CD4-positive, alpha-beta memory T cell (primary cell): ENCODE measurements at places on chromosomes 2 and 18. TPM values are rescaled to one million over a fixed set of nuclear protein-coding genes. Genes with fewer than 3 reads are reported as not detected.

The CD207 gene
- total RNA-seq: not detected

The FAM228A gene
- 0.81 TPM for total RNA-seq

The CCDC74B gene
- total RNA-seq: 0.30 TPM

The LRP1B gene
- not detected for total RNA-seq

The RMND5A gene
- total RNA-seq: 37.4 TPM

The PTGR3 gene
- total RNA-seq: 56.7 TPM

The LINC00305 gene
- not detected for total RNA-seq

The SRBD1 gene
- 22.4 TPM for total RNA-seq

The GAREM2 gene
- 3.6 TPM for total RNA-seq

The KCNG2 gene
- total RNA-seq: not detected

The RAD51AP2 gene
- total RNA-seq: not detected

The IL1RL1 gene
- total RNA-seq: 0.26 TPM

The GPN1 gene
- 32.8 TPM for total RNA-seq

The IGFBP5 gene
- not detected for total RNA-seq

The ALPP gene
- total RNA-seq: not detected

The RUFY4 gene
- total RNA-seq: 0.30 TPM

The REG1B gene
- total RNA-seq: not detected

The GAL3ST2 gene
- total RNA-seq: not detected

The CCDC85A gene
- not detected for total RNA-seq

The FAP gene
- total RNA-seq: not detected

The WDSUB1 gene
- 6.1 TPM for total RNA-seq

The ATP6V1B1 gene
- not detected for total RNA-seq

The AKAIN1 gene
- not detected for total RNA-seq

The MALL gene
- not detected for total RNA-seq

The CDH19 gene
- total RNA-seq: not detected

The DHX57 gene
- 16.6 TPM for total RNA-seq

The CCDC68 gene
- total RNA-seq: not detected

The DTYMK gene
- total RNA-seq: 18.8 TPM

The RNF144A gene
- total RNA-seq: 41.1 TPM

The ACVR1C gene
- 6.9 TPM for total RNA-seq

The CYP26B1 gene
- not detected for total RNA-seq

The PDE1A gene
- total RNA-seq: not detected

The GAREM1 gene
- total RNA-seq: 0.28 TPM

The KIF3C gene
- 4.1 TPM for total RNA-seq

The KIAA2012 gene
- not detected for total RNA-seq

The PLCD4 gene
- total RNA-seq: 0.26 TPM

The OSBPL6 gene
- 0.23 TPM for total RNA-seq

The IL36A gene
- not detected for total RNA-seq

The DPP4 gene
- total RNA-seq: 38.5 TPM

The SLC9A2 gene
- total RNA-seq: not detected

The SP140 gene
- total RNA-seq: 79.3 TPM

The IL18R1 gene
- total RNA-seq: 9.5 TPM
